Fibroblast of upper back skin (primary cell): ENCODE measurements at places on chromosomes 3 and 15.

DNA sequence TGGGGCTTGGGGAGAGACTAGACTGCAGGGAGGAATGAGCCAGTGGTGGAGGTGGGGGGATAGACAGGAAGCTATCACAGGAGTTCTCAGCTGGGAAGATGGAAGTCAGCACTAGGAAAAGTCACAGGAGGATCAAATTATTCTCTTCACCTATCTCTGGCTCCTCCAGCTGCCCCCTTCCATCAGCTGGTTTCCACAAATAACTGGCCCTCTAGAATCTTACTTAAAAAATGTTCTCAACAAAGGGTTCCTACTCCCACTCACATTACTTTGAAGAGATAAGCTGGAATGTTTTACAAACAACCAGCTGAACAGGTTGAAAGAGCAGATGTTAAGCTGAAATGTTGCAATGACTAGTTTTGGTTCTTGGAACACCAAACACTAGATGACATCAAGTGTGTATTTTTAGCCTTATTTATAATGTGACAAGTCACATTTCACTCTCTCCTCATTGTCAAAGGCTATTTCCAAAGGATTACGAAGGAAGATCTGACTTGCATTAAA, 102.7 kb upstream of the AADACL2 start:
- DNase-seq, result no peak

DNA sequence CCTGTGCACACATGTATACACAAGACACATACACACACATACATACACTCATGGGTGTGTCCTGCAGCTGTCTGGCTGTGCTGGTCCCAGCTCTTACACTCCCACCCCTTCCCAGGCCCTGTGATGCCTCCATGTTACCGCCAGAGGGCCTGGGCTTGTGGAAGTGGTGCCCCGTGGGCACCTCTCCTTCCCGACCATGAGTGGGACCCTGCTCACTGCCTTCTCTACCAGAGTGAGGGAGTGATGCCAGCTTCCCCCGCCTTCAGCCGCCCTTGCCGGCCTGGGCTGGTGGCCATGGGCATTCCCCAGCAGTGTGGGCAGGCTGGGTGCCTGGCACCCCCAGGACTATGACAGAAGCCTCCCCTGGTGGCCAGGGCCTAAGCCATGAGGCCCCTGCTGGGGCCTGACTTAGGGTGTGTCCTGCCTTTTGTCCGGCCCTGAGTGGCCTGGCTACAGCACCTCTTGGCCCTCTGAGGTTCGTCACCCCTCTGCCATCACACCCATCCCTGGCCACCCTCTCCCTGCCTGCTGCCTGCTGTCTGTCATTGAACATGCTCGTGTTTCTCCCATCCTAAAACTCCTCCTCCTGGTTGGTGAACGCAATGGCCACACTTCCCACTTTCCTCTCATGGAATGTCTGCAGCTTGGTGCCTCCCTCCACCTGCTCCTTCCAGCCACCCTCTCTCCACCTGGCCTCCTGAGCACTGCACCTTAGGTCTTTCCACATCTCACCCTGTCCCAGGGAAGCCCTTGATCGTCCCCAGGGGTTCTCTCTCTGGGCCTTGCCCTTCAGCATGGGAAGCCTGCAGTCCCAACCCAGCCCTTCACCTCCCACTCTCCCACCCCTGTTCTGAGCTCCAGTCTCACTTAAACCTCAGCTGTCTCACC, 14.6 kb downstream of the HDAC11 start:
- DNase-seq, result no peak

DNA sequence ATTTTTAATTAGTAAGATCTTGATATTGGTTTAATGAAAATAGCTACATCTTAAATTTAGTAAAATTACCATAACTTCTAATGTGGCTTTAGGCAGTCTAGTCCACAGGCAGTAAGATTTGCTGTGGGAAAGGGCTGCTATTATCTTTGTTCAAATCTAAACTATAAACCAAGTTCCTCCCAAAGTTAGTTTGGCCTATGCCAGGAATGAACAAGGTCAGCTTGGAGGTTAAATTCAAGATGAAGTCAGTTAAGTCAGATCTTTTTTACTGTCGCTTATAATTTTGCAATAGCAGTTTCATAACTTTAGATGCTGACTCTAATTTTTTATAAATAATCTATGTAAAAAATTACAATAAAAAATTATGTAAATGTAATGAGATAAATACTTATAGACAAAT, 1016.9 kb upstream of the ALCAM start:
- no peak for DNase-seq

DNA sequence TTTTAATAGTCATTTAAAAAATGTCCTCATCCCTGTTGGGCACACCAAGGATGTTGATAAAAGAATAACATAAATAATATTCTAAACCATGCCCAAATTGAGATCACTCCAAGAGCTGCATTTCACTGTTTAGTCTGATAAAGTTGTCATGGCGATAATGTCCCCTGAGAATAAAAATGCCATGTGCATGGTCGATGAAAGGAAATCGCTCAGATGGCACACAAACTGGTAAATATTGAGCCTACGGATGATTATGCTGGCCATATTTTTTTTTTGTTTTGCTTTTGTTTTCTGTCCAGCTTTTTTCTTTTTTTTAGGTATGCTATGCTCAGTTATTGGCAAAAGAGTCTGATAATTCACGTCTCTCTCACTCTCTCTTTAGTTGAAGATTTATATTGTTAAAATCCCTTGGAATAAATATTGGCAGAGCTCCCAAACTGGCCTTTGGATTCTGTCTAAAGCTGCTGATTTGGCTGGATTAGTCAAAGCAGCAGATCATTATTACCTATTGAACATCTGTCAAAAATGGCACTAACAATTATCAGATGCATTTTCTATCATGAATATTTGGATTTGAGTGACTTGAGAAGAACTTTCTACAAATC, 643.8 kb downstream of the SQOR start:
- no peak for DNase-seq

- no peak for DNase-seq
Measured at GRCh38 chr3:49294343-49294742, 17.3 kb upstream of the C3orf62 start.

- DNase-seq, result no peak
Measured at GRCh38 chr3:188253123-188253793, 99.3 kb downstream of the LPP start.

DNA sequence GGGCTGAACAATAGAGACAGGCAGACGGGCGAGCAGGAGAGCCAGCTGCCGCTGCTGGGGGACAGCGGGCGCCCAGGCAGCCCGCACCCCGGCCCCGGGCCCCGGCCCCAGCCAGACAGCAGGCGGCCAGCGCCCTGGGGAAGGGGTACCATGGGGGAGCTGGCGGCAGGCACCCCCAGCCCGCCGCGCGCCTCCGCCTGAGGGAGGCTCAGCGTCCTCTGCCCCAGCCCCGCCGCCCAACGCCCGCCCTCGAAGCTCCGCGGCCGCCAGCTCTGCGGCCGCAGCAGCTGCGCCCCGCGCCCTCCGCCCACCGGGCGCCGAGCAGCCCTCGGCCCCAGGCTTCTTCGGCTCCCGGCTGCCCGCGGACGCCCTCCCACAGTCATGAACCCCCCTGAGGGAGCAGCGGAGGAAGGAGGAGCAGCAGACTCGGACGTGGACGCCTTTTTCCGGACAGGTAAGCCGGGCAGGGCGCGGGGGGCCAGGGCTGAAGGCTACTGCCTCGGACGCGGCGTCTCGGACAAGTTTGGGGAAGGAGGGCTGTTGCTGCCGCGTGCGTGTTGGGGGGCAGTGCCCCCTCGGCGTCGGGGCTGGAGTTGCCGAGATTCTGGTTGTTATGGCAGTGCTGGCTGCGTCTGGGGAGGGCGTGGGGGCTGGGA, 41.6 kb upstream of the ROPN1 start:
- DNase-seq, result no peak
